ENCODE measurements at places on chromosomes 12 and 14. TPM values are rescaled to one million over a fixed set of nuclear protein-coding genes. Genes with fewer than 3 reads are reported as not detected.

DNA sequence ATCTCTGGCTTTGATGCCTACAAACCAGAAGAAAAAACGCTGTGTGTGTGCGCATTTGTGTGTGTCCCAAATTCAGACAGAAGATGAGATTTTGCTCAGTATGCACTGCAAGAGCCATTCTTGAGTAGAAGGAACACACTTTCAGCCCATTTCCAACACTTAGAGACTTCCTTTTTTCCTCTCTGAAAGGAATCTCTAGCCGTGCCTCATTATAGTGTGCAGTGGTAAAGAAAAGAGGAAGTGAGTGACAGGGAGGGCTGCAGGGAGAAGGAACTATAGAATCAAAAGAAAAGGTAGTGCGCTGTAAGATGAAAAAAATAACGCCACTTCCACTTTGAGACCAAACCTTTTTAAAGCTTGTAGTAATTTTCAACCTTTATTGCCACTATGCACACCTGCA lies 1400.9 kb upstream of the FLRT2 start:
- DNase-seq: no peak

DNA sequence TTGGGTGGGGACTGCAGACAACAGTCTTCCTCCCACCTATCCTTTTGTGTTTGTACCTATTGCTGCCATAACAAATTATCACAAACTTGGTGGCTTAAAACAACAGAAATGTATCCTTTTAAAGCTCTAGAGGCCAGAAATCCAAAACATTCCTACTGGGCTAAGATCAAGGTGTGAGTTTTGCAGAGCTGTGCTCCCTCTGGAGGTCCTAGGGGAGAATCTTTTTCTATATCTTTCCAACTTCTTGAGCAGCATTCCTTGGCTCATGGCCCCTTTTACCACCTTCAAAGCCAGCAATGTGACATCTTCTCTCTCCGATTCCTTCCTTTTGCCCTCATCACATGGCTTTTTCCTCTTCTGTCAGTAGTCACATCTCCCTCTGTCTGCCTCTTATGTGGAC lies 190.6 kb downstream of the TTC8 start:
- no peak for DNase-seq

- DNase-seq: no peak
Measured at GRCh38 chr12:110901401-110901800, 19.0 kb downstream of the MYL2 start.

GRCh38 chr12:24788886-24789285 lies 160.0 kb downstream of the BCAT1 start:
- no peak for DNase-seq

SNRPF gene
- 25.3 TPM for total RNA-seq

- no peak for DNase-seq
Measured at GRCh38 chr12:12214201-12214600, 52.6 kb downstream of the LRP6 start.

LYZ gene
- 83.1 TPM for total RNA-seq

Data from natural killer cell (primary cell).